Activated naive CD4-positive, alpha-beta T cell treated with anti-CD3 and anti-CD28 coated beads, Interleukin-2, amount 10 ng/mL, durations not matched to agents 7 days and 5 days (primary cell): ENCODE measurements at places on chromosomes 5 and 9.

GRCh38 chr5:8993031-8993430, 552.8 kb downstream of the SEMA5A start:
- no peaks in the 10 kb centered on the region for H3K4me1 ChIP-seq
- H3K27me3 ChIP-seq = no peaks in the 10 kb centered on the region
- no peak overlapping the region for H3K27ac ChIP-seq

GRCh38 chr9:96253059-96253696, 48.8 kb downstream of the HSD17B3 start:
- H3K27me3 ChIP-seq = peaks cover 54% of the 10 kb centered on the region
- no peak overlapping the region for H3K27ac ChIP-seq
- DNase-seq = no peak

- H3K4me1 ChIP-seq = peaks cover 4% of the 10 kb centered on the region
- no peak for DNase-seq
These were observed 43.2 kb upstream of the AKNA start for GRCh38 chr9:114431003-114431402.

DNA sequence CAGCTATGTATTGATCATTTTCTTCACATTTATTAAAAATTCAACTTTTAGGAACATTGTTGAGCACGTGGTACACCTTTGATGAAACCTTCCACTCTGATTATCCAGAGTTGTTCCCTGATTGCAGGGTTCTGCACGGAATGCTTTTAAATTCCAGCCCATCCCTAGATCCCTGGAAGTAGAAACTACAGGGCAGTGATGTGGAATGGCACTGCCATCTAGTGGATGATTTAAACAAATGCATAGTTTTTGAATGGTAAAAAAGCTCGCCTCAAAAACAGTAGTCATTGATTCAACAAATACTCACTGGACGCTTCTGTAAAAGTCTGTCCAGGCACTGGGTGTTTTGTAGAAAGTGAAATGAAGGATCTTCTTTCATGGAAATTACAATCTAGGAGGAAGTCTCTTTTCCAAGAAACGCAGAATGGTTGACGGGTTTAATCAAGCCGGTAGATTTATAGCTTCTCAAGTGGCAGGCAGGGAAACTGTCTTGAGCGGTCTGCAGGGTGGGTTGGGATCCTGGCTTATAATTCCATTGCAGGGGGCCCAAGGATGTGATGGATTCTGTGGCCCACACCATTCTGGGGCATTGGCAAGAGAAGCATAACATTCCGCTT, 118.4 kb downstream of the ARHGAP26 start:
- H3K4me1 ChIP-seq = no peaks in the 10 kb centered on the region
- DNase-seq = no peak
- no peak overlapping the region for H3K27ac ChIP-seq
- peaks cover 2% of the 10 kb centered on the region for H3K36me3 ChIP-seq
- H3K4me3 ChIP-seq = no peak overlapping the region

DNA sequence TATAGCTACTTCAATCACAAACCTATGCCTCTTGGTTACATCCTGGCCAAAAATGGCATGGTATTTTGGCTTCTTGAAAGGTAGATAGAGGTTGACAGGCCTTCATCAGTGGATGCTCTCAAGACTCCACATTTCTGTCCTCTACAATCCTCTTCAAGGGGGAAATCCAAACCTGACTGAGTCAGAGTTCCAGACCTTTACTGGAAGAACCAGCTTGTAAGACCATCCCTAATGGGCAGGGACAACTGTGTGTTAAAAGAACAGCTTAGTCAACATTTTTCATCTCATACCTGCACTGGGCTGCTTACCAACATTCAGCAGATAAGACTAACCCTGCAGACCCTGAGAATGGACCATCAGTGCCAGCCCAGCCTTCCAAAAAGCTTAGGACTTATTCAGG, 155.7 kb downstream of the CDK5RAP2 start:
- H3K27me3 ChIP-seq = no peaks in the 10 kb centered on the region
- H3K36me3 ChIP-seq = peaks cover 64% of the 10 kb centered on the region
- no peak overlapping the region for H3K27ac ChIP-seq
- no peak for DNase-seq
- H3K4me1 ChIP-seq = no peaks in the 10 kb centered on the region

DNA sequence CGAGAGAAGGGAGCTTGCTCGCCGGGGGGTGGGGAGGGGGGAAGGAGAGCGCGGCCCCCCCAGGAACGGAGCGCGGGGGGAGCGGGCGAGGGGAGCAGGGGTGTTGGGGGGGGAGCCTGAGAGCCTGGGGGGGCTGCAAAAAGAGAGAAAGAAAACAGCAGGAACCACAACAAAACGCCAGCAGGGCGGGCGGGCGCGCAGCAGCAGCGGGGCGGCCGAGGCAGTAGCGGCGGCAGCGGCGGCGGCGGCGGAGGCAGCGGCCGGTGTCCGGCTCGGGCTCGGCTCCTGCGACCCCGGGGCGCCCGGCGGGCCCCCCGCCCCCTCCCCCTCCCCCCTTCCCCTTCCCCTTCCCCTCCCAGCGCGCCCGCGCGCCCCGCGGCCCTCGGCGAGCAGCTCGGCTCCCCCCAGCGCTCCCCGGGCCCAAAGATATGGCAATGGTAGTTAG, 1.6 kb downstream of the NR2F1 start:
- H3K4me1 ChIP-seq = peaks cover 35% of the 10 kb centered on the region
- peaks cover 6% of the 10 kb centered on the region for H3K36me3 ChIP-seq
- no peak overlapping the region for H3K27ac ChIP-seq
- H3K27me3 ChIP-seq = peaks cover 46% of the 10 kb centered on the region
- no peak for DNase-seq

- no peak overlapping the region for H3K4me3 ChIP-seq
- H3K27ac ChIP-seq = no peak overlapping the region
- no peaks in the 10 kb centered on the region for H3K4me1 ChIP-seq
- DNase-seq = no peak
- H3K27me3 ChIP-seq = peaks cover 4% of the 10 kb centered on the region
These were observed 62.4 kb downstream of the HMHB1 start for GRCh38 chr5:143874312-143874711.

DNA sequence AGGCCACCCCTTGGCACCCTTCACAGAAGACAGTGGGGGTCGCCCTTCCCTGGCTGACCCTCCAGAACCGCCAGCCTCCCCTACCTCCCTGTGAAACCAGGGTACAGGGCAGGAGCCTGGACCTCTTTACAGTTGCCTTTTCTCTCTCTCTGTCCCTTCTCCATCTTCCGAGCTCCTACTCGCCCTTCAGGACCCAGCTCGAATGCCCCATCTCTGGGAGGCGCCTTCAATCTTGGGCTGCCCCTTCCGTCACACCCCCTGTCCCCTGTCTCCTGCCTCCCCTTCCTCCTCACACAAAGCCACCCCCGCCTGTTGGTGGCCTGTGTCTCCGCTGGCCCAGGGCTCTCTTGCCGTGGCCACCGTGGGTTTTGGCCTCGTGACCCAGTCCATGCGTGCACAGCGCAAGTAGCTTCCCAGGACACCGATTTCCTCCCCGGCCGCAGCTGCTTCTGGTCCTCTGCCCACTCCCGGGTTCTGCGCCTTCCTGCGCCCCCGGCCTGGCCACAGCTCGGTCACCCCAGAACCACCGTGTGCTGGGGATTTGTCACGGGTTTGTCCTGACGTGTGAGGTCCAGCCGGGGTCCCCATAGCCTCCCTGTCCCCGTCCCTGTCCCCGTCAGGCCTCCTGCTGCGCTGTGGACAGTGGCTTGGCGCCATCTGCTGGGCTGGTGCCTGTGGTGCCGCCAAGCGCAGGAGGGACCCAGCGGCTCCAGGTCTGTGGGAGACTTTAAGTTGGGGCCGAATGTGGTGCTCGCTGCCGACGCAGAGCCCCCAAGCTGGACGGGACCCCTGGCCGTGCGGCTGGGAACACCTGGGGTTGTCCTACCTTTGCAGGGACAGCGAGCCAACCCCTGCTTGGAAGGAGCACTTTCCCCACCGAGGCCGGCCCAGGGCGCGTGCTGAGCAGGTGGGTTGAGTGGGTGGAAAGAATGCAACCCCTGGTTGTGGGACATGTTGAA, 4.0 kb upstream of the TMEM250 start:
- H3K27ac ChIP-seq = no peak overlapping the region
- no peaks in the 10 kb centered on the region for H3K36me3 ChIP-seq
- H3K27me3 ChIP-seq = peaks cover 23% of the 10 kb centered on the region
- peak; percentile 84 for DNase-seq
- H3K4me3 ChIP-seq = no peak overlapping the region

DNA sequence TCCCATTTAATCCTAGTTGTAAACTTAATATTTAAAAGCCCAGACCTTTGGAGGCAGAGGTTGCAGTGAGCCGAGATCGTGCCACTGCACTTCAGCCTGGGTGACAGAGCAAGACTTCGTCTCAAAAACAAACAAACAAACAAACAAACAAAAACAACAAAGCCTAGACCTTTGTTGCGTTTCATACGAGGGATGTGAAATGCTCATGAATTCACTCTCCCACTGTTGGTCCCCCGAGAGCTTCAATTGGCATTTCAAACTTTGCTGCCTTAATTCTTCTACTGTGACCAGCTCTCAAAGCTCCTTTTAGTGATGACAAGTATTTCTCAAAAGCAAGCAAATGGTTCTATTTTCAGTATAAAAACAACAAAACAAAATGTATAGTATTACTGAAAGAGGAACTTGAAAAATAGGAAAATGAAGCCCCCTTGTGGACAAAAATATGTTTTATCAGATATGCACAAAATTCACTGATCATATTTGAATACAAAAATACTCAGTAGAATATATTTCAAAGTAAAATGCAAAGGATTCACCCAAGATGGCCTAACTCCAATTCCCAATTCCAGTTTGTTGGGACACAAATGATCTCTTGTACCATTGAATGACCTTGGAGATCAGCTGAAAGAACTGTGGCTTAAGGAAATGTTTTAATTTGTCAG, 140.4 kb downstream of the ESM1 start:
- H3K4me1 ChIP-seq = peaks cover 10% of the 10 kb centered on the region
- no peak for DNase-seq
- H3K36me3 ChIP-seq = no peaks in the 10 kb centered on the region
- no peak overlapping the region for H3K27ac ChIP-seq

DNA sequence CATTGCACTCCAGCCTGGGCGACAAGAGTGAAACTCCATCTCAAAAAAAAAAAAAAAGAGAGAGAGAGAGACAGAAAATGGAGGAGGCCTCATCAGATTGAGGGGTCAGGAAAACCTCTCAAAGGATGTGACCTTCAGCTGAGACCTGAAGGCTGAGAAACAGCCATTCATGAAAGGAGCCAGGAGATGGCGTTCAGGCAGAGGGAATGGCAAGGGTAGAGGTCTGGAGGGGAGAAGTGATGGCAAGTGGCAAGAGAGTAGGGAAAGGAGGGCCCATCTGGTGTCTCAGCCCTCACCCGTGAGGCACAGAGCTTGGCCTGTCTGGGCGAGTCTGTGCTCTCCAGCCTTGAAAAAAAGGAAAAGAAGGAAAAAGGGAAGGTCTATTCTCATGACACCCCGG, 17.0 kb downstream of the CAMK2A start:
- DNase-seq = no peak
- H3K36me3 ChIP-seq = no peaks in the 10 kb centered on the region
- H3K4me1 ChIP-seq = no peaks in the 10 kb centered on the region

- H3K36me3 ChIP-seq = peaks cover 48% of the 10 kb centered on the region
- peak; percentile 85 for DNase-seq
- H3K27ac ChIP-seq = peak within 1 kb of the TSS; percentile 99
- H3K4me3 ChIP-seq = peak within 1 kb of the TSS; percentile 100
- no peaks in the 10 kb centered on the region for H3K27me3 ChIP-seq
- peaks cover 46% of the 10 kb centered on the region for H3K4me1 ChIP-seq
These were observed at the start of gene NDUFS6 for GRCh38 chr5:1801222-1801966. NDUFS6 (plus strand) TSS chr5:1801407; CDS start chr5:1801418, 11 bp downstream.

- no peaks in the 10 kb centered on the region for H3K27me3 ChIP-seq
- H3K4me3 ChIP-seq = no peak overlapping the region
- no peaks in the 10 kb centered on the region for H3K4me1 ChIP-seq
- no peaks in the 10 kb centered on the region for H3K36me3 ChIP-seq
These were observed 391.6 kb upstream of the CHD1 start for GRCh38 chr5:99320436-99320835.

GRCh38 chr5:169160405-169160901, 140.5 kb downstream of the SLIT3 start:
- H3K36me3 ChIP-seq = no peaks in the 10 kb centered on the region
- H3K4me3 ChIP-seq = no peak overlapping the region
- H3K4me1 ChIP-seq = no peaks in the 10 kb centered on the region
- no peak for DNase-seq

GRCh38 chr5:31847354-31847753, 208.4 kb downstream of the PDZD2 start:
- no peaks in the 10 kb centered on the region for H3K27me3 ChIP-seq
- DNase-seq = no peak
- no peak overlapping the region for H3K27ac ChIP-seq
- no peak overlapping the region for H3K4me3 ChIP-seq

DNA sequence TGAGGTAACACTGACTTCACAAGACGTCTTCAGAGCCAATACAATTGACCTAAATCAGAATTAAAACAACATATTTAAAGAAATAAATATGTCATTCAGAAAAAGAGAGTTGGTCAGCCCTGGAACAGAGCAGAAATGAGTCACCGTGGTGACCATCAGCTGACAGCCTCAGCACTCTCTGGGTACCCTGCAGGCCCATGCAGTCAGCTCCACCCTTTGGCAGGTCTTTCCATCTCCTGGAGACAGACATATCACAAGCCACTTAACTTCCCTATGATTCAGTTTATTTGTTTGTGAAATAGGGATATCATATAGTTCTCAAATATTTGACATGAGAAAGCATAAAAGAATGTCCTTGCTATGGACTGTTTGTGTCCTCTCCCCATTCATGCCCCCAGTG, 151.6 kb upstream of the MEF2C start:
- no peaks in the 10 kb centered on the region for H3K36me3 ChIP-seq
- no peaks in the 10 kb centered on the region for H3K4me1 ChIP-seq
- no peak overlapping the region for H3K27ac ChIP-seq
- no peak overlapping the region for H3K4me3 ChIP-seq
- no peak for DNase-seq

GRCh38 chr5:74492230-74492629, 148.3 kb downstream of the ENC1 start:
- no peaks in the 10 kb centered on the region for H3K36me3 ChIP-seq
- no peaks in the 10 kb centered on the region for H3K4me1 ChIP-seq
- H3K4me3 ChIP-seq = no peak overlapping the region
- H3K27ac ChIP-seq = no peak overlapping the region

- H3K4me3 ChIP-seq = no peak overlapping the region
- no peaks in the 10 kb centered on the region for H3K27me3 ChIP-seq
- no peak overlapping the region for H3K27ac ChIP-seq
- no peaks in the 10 kb centered on the region for H3K36me3 ChIP-seq
These were observed 128.6 kb downstream of the MAT2B start for GRCh38 chr5:163633926-163634460.

GRCh38 chr9:87862536-87863268, 20.0 kb upstream of the SPATA31E1 start:
- H3K36me3 ChIP-seq = no peaks in the 10 kb centered on the region
- H3K27ac ChIP-seq = no peak overlapping the region
- no peak for DNase-seq
- peaks cover 17% of the 10 kb centered on the region for H3K27me3 ChIP-seq

DNA sequence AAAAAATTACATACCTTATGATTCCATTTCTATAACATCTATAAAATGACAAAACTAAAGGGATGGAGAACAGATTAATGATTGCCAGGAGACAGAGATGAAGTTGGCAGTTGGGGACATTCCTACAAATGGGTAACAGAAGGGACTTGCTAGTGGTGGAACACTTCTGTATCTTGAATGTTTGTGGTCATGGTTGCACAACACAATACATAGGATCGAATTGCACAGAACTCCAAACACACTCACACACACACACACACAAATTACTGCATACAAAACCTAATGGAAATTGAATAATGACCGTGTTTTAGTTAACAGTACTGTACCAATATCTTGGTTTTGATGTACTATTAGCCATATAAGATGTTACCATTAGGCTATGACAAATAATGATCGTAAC, 330.7 kb upstream of the POU5F2 start:
- H3K4me1 ChIP-seq = no peaks in the 10 kb centered on the region
- H3K27me3 ChIP-seq = no peaks in the 10 kb centered on the region
- DNase-seq = no peak
- H3K4me3 ChIP-seq = no peak overlapping the region
- peaks cover 6% of the 10 kb centered on the region for H3K36me3 ChIP-seq
